ENCODE measurements at places on chromosomes 7 and 10.

DNA sequence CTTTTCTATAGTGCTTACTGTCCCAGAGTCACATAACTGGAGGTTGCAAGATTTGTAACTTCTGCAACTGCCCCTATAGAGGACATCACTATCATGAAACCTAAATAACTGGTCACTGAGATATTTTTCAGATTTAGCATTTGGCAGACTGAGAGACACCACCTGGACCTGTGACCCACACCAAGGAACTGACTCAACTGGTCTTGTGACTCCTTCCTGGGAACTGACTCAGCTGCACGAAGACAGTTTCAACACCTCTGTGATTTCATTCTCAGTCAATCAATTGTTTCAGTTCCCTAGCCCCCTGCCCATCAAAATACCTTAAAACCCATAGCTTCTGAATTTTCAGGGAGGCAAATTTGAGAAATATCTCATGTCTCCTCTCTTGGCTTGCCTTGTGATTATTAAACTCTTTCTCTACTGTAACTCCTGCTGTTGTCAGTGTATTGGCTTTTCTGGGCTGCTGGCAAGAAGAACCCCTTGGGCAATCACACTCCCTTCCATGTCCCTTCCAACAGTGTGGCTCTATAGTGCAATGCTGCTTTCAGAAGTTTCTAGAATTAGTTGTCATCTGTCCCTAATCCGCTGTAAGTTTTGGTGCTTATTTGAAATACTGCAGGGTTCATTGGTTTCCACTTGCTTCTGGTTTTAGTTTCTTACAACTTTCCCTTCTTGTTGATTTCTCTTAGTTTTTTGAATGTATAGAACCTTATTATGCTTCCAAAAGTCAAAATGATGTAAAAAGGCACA, 127.8 kb upstream of the ADCY1 start:
- no peak for DNase-seq

- DNase-seq: no peak
Measured at GRCh38 chr10:53572799-53573198, 800.2 kb upstream of the MBL2 start.

DNA sequence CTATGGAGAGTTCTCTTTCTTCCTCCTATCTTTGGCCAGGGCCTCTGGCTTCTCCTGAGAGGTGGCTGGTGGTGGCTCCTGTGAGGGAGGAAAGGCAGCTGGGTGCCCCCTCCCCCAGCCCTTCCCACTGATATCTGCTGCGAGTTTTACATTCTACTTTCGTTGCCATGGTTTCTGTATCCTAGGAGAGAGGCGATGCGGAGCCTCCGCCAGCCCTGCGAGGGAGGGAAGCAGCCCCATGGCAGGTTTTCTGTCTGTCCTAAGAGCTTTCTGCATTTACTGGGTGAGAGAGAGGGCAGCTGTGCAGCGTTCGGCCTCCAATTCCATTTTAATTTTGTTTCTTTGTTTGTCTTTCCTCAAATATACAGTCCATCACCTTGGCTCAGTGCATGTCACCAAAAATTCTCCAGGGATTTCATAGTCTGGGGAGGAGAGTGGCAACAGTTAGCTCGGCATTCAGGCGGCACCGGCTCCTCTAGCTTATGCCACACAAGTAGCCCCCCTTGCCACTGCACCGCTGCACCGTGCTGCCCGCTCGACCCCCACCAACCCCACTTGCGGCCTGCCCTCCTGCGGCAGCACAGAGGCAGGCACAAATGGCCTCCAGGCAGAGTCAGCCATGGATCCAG, 20.4 kb downstream of the DNAJB12 start:
- DNase-seq: no peak

- DNase-seq: no peak
Measured at GRCh38 chr7:45978010-45978681, 57.1 kb upstream of the IGFBP3 start.

DNA sequence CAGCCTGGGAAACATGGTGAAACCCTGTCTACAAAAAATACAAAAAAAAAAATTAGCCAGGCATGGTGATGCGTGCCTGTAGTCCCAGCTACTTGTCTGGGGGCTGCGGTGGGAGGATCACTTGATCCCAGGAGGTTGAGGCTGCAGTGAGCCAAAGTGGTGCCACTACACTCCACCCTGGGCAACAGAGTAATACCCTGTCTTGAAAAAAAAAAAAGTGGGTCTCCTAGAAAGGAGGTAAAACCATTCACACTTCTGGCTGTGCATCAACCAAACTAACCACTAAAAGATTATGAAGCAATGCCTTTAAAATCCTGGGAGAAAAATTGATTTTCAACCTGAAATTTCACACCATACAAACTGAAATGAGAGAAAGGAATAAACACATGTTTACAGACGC, 35.4 kb upstream of the C10orf71 start:
- DNase-seq: no peak

GRCh38 chr7:140625908-140626868, 14.4 kb downstream of the DENND2A start:
- DNase-seq: no peak

DNA sequence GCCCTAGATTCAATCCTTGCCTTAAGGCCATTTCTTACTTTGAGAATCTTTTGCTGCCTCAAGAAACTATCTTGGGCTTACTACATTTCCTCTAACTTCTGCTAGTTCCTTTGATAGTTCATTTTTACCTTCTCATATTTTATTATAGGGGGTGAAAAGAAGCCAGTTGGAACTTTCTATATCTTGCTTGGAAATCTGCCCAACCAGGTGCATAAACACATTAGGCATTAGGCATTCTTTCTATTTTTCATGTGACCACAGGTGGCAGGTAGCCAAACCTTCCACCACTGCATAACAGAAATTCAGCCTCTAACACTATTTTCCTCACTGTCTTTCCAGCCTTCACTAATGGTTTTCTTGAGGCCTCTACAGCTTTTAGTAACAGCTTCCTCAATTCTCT, 300.0 kb upstream of the SP8 start:
- DNase-seq: no peak

DNA sequence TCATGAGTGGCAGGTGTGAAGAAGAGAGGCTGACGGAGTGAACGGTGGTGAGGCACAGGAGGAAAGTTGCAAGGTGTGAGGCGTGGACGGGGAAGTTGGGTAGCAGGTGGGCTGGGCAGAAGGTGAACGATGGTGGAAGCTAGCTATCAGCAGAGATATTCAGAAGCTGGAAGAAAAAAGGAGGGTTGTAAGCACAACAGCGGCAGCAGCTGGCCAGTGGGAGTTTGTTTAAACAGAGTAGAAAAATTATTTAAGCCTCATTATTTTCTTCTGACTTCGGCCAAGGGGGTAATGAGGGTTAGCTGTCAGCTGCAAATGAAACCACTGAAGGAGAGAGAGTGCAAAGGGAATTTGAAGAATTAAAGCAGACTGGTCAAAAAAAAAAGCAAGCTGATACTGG, 62.1 kb upstream of the PRKAR2B start:
- DNase-seq: no peak

DNA sequence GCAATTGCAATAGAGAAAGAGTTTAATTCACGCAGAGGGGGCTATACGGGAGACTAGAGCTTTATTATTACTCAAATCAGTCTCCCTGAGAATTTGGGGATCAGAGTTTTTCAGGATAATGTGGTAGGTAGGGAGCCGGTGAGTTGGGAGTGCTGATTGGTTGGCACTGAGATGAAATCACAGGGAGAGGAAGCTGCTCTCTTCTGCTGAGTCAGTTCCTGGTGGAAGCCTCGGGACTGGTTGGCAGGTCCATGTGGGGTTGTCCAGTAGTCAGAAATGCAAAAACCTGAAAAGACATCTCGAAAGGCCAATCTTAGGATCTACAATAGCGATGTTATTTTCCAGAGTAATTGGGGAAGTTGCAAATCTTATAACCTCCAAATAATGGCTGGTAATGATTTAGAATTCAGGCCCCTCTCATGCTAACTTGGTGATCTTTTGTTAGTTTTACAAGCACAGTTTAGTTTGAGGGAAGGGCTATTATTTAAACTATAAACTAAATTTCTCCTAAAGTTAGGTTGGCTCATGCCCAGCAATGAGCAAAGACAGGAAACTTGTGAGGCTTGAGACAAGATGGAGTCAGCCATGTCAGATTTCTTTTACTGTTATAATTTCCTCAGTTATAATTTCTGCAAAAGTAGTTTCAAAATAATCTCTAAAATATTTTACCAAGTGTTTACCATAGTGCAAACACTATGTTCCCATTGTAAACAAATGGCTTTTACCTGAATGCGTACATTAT, 39.4 kb upstream of the SLC25A13 start:
- DNase-seq: no peak

GRCh38 chr10:72744566-72744965, 52.6 kb downstream of the MCU start:
- no peak for DNase-seq

- peak; percentile 55 for DNase-seq
Measured at GRCh38 chr10:119206603-119207365, 587 bp upstream of the GRK5 start.

DNA sequence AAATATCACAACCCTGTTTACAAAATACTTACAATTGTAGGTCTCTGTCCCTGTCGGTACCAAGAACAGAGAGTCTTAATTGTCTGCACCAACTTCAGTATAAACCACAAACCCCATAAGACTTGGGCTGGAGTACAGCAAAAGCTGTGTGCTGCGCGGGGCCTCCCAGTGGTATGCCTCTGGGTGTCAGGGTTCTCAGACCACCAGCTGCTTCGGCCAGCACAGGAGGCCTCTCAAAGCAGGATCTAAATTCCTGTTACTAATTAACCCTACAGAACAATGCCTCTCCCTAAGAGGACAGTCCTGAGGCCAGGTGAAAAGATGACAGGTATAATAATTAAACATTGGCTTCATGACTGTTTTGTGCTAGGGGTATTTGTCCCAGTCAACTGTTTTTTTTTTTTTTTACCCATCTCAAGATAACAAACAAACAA, 957 bp upstream of the SVIL start:
- peak; percentile 33 for DNase-seq

DNA sequence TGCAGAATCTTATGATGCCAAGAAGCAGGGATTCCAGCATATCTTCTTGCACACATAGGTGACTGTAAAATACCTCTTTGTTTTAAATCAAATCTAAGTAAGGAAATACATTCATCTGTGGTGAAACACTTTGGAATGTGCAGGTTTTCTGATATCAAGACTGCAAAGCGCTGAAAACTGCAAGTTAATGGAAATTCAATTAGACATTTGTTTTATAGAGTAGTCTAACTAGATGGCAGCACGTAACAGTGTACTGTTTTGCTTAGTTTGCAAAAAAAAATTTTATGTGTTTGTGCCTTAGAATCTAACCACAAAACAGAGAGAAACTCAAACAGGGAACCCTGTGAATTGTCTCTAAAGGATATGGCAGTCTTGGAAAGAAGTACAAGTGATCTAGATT, 259.2 kb downstream of the HDAC9 start:
- DNase-seq: no peak

DNA sequence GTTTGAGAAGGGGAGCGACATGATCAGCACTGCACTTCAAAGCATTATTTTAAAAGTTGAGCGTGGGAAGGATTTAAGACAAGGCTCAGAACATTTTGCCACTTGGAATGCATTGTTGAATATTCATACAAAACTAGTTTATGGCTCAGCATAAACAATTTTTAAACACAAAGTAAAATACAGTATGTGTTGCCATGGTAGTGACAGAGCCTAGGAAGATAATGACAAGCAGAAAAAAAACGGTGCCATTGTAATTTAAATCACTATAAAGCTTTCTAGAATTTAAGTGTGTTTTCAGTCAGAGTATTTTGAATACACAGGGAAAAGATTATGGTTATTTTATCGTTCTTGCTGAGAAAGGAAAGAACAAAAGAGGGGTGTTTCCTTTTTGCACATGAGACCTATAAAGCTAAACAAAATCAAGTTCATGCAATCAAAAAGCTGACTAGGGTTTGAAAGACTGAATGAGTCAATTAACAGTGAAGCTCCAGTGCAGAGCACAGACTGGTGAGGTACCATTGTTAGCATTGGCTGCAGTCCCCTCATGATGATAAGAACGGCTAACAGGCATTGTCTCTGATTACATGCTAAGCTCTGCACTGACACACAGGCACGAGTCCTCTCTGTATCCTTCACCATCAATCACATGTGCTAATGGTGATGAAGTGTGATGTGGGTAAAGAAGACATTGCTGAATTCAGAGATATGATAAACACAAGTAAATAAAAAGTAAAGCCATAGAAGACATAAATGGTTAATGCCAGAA, 181.9 kb upstream of the VSTM2A start:
- no peak for DNase-seq

DNA sequence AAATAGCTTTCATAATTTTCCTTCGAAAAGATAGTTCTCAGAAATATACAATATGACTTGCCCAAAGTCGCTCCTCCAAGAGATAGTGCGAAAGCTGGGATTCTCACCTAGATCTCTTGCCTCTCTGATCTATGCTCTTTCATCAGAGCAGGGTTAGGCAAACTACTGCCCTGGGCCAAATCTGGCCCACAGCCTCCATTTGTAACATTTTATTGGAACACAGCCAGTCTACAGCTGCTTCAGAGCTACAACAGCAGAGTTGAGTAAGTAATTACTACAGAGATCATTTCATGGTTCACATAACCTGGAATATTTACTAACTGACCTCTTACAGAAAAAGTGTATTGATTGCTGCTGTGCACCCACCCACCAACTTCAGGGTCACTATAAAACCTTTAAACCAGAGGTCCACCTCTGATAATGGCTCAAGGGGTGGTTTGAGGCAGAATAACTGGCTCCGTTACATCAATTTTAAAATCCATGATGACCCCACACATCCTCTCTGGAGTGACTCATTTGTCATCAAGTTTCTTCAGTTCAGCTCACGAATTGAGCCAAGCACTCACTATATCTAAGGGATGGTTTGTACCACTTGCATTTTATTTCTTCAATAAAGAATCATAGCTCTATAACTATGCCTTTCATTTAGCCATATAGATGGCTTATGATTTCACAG, 1019.0 kb downstream of the XPNPEP1 start:
- no peak for DNase-seq

- DNase-seq: no peak
Measured at GRCh38 chr10:113718969-113719822, 32.3 kb upstream of the PLEKHS1 start.

DNA sequence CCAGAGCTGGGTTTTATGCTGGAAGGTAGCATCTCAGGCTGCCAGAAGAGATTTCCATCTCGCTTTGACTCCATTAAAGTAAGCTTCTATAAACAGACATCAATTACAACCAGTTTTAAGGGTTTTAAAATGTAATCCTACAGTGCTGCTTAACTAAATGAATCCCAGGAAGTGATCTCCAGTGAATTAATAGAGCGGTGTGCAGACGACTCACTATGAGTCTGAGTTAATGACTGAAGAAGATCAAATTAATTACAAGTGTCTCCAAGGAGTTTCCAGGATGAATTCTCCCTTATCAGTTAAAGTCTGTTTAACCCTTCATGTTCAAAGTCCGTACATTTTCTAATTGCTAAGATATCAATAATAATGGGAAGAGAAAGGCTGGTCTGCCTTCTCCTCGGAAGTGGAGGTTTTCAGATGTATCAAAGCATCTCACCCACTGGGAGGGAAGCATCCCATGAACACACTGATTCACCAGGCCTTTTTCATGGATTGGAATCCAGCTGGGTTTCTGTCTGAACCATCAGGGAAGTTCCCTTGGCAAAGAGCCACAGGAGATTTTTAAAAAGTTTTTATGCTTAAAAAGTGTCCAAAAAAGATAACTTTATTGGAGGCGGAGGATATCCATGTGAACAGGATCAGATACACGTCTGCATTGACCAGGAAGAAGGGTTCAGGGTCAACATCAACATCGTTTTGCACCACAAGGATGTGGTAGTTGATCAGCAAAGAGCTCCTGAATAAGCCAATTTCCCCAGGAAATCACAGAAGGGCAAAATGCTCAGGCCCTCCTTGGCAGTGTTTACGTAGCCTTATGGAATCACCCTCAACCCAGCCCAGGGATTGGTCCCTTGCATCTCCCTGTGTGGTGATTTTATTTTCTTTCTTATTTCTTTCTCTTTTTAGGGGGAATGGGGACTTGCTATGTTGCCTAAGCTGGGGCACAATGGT, 288.2 kb downstream of the POU6F2 start:
- no peak for DNase-seq

Data from CD4-positive, alpha-beta T cell treated with Interleukin-4 for 4 hours (primary cell).